WERI-Rb-1 (cell line): ENCODE measurements at places on chromosomes 2 and 18.

- DNase-seq = peak; percentile 70
These were observed 633 bp downstream of the MALT1 start for GRCh38 chr18:58671632-58672564.

GRCh38 chr18:67290421-67290820 is 226.1 kb downstream of the DSEL start:
- DNase-seq = no peak

DNA sequence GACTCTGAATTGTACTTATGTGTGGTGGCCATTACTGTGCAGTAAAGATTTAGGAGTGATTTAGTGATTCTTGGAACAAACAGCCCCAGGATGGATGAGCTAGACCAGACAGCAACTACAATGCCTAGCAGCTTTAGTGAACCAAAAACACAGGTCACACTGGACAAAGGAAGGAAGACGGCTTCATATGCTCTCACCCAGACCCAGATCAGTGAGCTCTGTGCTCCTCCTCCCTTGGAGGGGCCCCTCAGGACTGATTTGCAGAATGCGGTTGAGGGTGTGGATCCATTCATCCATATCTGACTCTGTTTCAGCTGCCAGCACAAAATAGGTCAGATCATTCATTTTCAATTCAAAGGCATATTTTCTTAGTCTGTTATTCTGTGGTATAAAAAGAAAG is 159.7 kb upstream of the CCDC195 start:
- DNase-seq = no peak

DNA sequence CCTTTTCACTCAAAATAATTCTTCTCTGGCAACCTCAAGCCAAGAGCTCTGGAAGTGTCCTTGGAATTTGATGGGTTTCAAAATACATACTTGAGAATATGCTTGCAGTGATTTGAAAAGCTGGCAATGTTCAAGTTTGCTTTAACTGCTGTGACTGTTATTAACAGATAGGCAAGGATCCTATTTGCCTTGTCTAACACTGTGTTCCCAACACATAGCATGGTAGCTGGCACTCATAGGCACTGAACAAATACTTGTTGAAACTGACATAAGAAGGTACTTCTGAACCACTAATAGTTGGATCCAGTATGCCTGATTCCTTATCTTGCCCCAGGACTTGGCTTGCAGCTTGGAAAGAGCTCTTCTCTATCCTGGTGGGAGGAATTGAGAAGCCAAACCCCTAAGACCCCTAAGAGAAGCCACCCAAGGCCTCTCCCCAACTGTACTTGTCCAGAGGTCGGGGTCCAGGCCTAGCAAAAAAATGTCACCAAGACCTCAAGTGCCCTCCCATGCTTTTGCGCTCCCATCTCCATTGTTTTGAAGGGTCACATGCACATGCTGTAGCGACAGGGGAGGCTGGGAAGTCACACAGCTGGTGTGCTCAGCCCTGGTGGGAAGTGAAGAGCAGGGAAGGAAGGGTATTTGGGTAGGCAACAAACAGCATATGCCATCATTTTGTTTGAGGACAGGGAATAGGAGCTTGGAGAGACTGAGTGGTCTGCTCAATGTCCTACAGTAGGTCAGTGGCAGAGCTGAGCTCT is 118.4 kb upstream of the HAAO start:
- DNase-seq = no peak

DNA sequence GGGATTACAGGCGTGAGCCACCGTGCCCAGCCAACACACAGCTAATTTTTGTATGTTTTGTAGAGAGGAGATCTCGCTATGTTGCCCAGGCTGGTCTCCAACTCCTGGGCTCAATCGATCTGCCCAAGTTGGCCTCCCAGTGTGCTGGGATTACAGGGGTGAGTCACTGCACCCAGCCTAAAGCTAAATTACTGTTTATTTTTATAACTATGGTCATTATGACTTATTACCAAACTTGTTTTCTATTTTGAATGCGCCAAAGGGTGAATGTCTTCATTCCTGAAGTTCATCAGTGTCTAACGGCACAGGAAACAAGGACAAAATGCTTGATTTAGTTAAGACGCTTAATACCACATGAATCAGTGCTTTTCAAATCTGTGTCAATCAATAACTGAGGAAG is 38.9 kb upstream of the GREB1L start:
- no peak for DNase-seq

DNA sequence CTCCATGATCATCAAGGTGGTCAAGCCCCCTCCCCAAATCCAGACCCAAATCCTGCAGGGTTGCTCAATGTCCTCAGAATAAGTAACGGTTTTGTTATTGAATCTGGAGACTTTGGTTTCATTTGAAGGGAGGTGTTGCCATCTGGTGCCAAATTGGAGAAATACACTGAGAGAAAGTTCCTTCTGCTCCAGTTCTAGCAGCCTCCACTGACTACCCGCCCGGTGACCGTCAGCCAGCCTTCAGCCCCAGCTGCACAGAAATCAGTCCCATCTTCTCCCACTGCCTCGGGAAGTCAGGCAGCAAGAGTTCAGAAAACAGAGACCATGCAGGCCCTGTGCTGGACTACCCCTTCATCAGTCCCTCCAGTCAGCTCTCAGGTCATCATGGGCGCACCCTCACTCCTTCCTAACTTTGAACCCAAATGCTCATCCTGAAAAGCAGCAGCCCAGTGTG is 38.7 kb downstream of the PKDCC start:
- DNase-seq = peak; percentile 47

DNA sequence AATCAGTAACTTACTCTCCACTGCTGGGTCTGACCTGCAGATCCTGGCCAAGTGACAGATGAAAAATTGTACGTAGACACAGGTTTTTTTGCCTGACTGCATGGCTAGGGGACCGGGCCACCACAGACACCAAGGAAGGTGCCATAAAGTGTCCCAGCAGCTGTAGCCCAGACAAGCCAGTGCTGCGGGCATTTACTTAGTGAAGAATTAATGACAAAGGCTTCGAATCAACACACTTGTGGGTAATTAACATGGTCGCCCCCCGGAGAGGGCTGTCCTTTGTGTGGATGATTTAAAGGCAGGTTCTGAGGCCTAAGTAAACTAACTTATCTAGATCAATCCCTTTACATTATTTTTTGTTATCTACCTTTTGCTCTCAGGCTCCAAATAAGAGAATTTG is 1709.1 kb upstream of the LRRTM1 start:
- DNase-seq = no peak

DNA sequence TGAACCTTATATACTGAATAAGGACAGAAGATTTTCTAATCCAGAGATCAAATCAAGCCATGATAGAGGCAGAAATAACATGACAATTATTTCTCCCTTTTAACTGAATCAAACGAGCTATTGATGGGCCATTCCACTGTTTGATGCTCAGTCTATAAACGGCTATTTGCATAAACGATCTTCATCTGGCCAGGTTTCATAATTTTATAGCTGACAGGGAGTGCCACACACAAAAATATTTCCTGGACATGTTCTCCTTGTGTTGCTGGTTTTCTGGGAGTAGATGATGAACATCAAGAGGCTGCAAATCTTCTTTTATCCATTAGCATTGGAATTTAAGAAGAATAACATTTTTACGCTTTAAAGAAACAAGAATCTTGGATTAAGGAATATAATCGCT is 63.1 kb downstream of the ACVR1C start:
- DNase-seq = no peak

- DNase-seq = no peak
These were observed 15.0 kb downstream of the RTTN start for GRCh38 chr18:70190529-70190928.

DNA sequence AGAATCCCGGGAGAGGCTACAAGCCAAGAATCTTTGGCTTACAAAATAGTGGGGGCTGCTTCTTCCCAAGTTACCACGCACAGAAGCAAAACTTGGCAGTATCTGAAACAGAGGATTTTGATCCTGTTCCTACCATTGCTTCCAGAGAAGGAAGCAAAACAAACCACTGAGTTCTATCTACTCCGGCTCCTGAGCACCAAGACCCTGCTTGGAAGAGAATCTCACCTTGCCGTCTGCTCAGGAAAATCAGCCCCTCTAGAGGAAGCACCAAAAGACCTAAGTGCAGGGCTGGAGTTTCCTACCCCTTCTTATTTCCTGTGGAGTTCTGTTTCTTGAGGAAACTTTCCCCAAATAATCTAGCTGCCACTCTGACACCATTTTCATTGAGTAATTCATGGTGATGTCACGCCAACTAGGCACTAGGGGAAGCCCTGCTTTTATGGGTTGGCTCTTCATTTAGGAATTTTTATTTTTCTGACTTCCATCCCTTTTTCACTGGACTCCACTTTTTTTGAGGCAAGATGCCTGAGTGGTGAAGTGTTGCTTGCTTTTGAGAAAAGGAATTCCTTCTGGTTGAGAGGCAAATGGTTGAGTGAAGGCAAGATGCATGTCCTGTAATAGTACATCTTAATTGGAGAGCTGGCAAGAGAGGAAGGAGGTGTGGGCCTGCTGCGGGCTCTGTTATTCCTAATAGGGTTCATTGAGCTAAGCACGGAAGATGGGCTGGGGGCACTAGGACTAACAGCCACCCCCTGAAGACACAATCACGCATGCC is 36.8 kb upstream of the EML4 start:
- no peak for DNase-seq

- DNase-seq = no peak
These were observed 482.3 kb downstream of the TNS1 start for GRCh38 chr2:217520356-217521010.

DNA sequence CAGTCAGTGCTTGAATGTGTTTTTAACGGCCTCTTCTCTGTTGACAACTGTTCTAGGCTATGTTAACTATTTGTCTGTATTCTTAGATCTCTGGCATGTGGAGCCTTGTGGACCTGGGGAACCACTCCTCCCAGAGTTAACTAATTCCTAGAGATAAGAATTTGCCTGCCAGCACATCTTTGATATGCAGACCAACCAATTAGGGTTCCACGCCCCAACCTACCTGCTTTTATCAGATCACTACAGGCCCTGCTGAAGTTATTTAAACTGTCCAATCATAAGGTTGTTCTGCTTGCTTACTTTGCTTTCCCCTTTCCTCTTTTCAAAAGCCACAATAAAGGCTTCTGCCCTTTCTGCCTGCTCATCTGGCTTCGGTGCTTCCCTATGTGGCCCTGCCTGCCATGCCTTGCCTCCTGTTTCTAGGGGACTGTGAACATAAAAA is 8.5 kb upstream of the CYBRD1 start:
- DNase-seq = no peak

DNA sequence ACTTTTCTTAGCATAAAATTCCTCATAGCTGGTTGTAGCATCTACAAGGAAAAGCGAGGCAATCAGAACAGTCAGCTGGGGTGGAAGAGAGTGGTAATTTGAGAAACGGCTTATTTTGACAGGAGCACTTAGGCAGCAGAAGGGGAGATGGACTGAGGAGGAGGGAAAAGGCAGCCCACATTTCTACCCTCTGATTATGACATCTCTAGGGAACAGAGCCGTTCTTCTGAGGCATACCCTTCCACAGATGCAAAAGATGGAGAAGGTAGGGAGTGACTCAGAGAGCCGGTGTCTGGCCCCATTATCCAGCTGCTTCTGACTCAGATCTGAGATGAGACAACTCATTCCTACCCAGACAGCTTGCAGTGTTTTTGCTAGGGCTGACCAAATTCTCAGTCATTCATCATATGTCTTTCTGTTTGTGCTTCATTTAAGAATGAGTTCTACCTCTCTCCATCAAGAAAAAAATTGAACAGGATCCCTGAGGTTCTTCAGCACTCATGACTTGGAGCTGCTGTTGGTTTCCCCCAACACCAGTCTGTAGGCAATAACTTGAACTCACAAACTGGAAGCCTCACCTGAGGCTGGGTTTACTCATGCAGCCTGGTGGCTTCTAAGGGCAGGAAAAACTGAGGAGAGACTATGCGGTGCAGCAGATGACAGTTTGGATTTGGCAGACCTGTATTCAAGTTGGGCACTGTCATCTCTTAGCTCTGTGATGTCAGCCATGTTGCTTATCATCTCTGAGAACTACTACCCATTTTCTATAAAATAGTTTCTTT is 15.9 kb upstream of the SEC11C start:
- DNase-seq = no peak

GRCh38 chr18:32734442-32734841 is 38.4 kb downstream of the KLHL14 start:
- no peak for DNase-seq

- no peak for DNase-seq
These were observed 630.6 kb upstream of the ZNF804A start for GRCh38 chr2:183967756-183968155.
